Epithelial cell of proximal tubule (primary cell): ENCODE measurements at places on chromosomes 6 and 20.

- no peak for DNase-seq
Observed at GRCh38 chr6:118876814-118877213, 17.1 kb upstream of the ASF1A start.

DNA sequence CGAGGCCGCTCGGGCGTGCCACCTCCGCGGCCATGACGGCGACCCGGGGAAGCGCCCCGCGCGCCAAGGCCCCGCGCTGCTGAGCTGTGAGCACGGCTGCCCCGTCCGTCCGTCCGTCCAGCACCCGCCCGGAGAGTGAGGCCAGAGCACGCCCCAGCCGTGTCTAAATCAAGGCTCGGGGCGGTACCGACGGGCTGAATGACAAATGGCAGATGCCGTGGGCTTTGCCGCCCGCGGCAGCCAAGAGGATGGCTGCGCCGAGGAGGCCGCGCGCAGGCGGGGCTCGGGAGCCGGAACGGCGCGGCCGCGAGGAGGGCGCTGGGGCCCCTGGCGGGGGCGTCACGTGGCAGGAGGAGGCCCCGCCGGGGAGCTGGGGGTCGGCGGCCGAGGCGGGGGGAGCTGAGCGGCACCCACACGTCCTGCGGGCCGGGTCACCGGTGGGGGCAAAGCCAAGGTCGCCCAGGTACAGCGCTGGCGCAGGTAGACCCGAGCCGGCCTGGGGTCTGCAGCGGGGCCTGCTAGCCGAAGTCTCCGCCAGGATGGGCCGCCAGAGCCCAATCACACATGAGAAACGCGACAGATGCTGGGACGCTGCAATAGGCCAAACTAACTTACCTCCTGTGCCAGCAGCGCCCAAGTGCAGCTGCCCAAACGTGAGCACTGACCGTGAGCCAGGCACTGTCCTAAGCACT, at the start of gene PLAGL1:
PLAGL1 (minus strand) TSS at position 140 of the 692 bp plus-strand sequence. CDS start 60,123 bp downstream, outside the sequence.
- no peak for DNase-seq

DNA sequence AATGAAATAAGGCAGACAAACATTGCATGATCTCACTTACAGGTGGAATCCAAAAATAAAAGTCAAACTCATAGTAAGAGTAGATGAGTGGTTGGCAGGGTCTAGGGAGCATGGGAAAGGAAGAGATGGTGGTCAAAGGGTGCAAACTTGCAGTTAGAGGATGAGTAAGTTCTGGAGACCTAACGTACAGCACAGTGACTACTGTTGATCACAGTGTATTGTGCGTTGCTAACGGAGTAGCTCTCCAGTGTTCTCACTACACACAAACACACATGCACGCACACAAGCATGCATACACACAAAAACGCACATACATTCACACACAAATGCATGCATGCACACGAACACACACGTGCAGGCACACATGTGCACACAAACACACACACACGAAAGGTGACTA, 54.9 kb downstream of the LY86 start:
- DNase-seq = no peak

- peak; percentile 35 for DNase-seq
Observed at GRCh38 chr6:72132427-72132826, 246.1 kb downstream of the RIMS1 start.

DNA sequence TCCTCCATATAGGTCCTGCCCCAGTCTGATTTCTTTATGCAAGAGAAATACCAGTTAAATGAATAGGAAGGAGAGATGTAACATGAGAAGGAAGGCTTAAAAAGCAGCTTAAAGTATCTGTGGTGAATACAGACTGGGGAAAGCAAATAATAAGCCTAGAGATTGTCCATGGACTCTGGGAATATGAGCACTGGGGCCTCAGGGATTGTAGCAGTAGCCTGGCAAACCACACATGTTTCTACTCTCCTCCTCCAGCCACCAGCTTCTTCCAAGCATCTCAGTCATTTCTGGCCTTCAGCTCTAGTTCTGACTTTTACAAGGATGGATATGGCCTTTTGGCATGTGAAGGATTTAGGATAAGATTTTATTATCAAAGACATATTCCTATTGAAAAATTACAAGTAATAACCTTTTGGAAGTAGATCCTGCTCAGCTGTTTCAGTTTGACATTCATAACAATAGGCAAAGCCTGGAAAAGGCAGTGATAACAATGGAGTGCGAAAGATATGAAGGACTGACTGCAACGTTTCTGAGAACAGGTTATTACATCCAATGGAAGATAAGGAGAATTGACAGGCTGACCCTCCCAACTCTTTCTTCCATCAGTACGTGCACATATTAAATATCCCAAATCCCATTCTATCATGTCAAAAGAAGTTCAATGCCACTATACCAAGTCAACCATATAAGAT, 41.6 kb downstream of the CYP39A1 start:
- no peak for DNase-seq
